ENCODE measurements at places on chromosomes 2 and 18.

- DNase-seq: peak; percentile 70
Measured at GRCh38 chr2:136253288-136254004, 135.5 kb upstream of the CXCR4 start.

GRCh38 chr2:21047141-21048009 is 3.5 kb upstream of the APOB start:
- DNase-seq: no peak

DNA sequence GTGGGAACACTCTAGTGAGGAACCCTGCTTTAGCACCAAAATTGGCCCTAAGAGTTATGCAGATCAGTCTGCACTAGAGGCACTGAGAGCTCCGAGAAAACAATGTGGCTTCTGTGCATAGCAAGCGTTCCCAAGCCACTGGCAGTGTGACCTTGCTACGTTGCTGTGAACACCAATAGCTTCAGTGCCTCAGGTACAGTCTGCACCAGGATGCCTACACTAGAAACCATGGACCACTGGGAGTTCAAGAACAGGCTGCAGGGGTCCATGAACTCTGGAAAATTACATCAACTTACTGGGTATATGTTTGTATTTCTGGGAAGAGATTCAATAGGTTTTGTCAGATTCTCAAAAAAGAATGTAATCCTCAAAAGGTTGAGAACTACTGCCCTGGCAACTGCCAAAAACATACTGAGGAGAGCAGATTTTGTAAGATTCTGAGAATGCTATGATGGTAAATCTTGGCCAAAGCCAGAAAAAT is 18.3 kb upstream of the SP3 start:
- no peak for DNase-seq

GRCh38 chr2:225295102-225295501 is 104.4 kb upstream of the NYAP2 start:
- no peak for DNase-seq

- no peak for DNase-seq
Measured at GRCh38 chr18:59150236-59150635, 10.6 kb downstream of the SEC11C start.

DNA sequence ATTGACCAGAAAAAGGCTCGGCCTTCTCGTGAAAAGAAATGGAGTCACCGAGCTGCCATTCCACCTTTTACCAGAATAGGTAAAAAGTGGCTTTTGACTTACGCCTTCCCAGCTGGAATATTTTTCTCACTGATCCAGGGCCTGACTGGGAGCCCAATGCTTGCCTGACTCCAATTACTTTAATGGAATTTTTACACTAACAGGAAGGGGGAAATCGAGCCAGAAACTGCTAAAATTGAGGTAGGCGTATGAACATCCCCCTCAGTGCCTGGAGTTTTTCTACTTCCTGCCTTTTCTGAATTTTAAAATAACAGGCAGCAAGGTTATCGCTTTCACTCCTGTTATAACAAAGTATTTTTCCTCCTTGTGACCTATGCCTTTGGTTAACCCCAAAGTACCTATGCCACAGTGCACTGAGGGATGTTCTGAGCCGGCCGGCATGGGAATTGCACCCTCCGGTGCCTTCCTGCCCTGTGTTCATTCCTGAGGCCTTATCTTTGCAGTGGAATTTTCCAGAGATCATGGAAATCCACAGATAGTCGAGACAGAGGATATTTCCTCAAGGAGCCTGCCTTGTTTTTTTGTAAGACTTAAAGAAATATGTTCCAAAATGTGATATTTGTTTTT is 18.3 kb upstream of the RPL31 start:
- DNase-seq: no peak

DNA sequence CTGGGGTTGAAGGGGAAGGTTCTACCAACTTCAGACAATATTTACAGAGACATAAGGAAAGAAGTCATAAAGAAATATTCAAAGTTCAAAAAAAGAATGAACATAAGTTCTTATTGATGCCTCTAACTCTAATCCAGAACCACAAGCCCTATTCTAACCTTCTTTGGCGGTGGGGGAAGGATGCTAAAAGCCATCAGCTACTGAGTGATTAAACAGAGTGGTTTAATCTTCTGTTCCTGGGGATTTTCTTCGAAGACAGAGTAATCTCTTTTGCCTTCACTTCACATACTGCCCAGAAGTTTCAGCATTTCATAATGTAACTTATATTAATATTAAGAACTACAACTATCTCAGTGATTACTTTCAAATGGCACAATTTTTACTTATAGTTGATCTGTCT is 51.2 kb upstream of the TXNDC2 start:
- no peak for DNase-seq

DNA sequence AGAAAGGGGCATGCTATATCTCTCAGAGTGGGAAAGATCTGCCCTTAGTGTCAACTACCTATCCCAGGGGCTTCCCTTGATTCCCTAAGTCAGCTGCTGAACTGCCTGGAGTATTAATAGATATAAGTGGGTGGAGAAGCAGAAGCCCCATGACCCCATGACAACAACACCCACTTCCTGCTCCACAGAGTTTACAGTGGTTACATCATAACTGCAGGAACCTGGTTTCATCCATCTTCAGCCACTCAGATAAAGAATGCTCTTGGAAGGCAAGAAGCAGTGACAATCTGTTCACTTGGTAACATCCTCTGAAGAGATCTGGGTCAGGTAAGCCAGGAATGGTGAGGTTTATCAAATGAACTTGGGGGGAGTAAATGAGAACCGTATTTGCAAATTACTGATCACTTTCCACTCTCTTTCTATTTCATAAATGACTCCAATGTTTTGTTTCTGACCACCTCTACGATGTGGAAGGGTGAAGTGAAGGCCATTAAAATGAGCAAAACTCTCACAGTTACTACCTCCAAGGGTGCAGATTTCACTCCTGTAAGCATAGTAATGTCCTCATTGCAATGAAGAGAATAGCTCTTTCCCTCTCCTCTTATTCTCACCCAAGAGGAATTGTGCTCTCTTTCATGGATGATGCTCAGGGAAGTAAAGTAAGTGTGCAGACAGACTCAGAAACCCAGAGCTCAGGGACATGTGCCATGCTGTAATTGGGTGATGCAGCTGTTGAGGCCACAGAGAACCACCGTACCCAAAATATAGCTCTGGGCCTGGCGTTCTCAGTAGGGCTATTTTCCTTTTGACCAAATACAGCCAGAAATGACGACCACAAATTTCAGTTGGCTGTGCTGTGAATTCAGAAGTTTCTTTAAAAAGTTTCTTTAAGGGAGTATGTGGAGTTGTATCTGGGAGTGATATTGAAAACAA is 192.8 kb upstream of the APCDD1 start:
- no peak for DNase-seq
